ENCODE measurements at places on chromosomes 11 and 22.

DNA sequence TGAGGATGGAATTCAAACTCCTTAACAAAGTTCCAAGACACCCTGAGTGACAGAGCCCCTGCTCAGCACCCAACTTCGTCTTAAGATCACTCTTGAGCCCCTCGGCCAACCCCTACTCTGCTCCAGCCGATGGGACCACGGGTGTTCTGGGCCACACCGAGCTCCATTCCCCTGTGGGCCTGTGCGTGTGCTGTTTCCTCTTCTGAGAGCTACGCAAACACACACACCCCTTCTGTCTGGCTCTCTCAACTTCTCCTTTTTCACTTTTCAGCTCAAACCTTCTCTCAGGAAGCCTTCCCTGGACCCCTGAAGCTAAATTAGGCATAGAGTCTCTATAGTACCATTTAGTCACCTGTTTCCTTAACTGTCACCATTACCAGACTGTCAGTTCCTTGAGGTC, 37.5 kb upstream of the NNMT start:
- no peak for DNase-seq

DNA sequence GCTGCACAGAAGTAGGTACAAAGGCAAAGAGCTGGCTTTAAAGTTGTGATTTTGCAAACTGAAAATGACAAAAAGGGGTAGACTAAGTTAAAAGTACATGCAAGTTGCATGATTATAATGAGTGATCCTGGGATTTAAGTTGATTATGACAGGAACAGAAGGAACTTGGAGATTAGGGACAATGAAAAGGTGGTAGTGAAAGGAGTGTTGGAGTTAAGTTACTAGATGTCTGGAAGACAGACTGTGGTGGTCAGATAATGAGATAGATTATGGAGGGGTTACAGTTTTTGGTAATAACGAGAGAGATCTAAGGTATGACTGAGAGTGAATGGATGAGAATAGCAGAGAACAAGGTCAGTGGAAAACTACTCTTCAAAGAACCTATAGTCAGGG, 7.7 kb upstream of the TMEM9B start:
- no peak for DNase-seq

- DNase-seq = no peak
Observed at GRCh38 chr11:107953446-107953845, 25.2 kb downstream of the RAB39A start.

- no peak for DNase-seq
Observed at GRCh38 chr22:49664371-49664881, 163.2 kb downstream of the BRD1 start.

- no peak for DNase-seq
Observed at GRCh38 chr22:20920881-20921203, 3.6 kb downstream of the CRKL start.

GRCh38 chr11:12388173-12388572, 10.8 kb downstream of the PARVA start:
- DNase-seq = no peak

- no peak for DNase-seq
Observed at GRCh38 chr22:47245786-47246185, 483.3 kb downstream of the TBC1D22A start.

DNA sequence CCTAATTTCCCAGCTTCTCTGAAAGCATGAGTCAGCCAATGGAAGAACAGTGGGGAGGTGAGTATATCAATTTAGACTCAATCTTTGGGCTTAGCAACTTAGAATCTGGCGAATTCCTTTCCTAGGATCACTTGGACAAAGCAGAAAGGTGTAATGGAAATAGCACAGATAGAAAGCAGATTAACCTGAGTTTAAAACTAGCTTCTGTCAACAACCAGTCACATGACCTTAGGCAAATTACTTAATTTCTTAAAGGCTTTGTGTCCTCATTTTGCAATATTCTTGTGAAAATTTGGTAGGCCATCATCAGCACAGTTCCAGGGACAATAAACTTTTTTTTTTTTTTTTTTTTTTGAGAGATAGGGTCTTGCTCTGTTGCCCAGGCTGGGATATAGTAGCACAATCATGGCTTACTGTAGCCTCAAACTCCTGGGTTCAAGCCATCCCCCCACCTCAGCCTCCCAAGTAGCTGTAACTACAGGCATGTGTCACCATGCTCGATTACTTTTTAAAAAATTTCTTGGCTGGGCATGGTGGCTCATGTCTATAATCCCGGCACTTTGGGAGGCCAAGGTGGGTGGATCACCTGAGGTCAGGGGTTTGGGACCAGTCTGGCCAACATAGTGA, 40.8 kb upstream of the PCF11 start:
- no peak for DNase-seq

DNA sequence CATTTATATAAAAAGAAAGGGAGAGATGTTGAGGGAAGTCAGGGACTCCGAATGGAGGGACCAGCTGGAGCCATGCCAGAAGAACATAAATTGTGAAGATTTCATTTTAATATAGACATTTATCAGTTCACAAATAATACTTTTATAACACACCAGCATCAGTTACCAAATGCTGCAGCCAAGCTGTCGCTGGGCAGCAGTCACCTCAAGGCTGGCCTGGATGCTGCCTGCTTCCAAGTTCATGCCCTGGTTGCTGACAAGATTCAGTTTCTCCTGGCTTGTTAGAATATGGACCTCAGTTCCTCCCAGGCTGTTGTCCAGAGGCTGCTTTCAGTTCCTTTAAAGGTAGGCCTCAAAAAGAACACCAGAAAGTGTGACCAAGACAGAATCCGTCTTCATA, 30.8 kb upstream of the ALDH3B2 start:
- no peak for DNase-seq

- DNase-seq = no peak
Observed at GRCh38 chr11:123392844-123393243, 37.2 kb upstream of the GRAMD1B start.

DNA sequence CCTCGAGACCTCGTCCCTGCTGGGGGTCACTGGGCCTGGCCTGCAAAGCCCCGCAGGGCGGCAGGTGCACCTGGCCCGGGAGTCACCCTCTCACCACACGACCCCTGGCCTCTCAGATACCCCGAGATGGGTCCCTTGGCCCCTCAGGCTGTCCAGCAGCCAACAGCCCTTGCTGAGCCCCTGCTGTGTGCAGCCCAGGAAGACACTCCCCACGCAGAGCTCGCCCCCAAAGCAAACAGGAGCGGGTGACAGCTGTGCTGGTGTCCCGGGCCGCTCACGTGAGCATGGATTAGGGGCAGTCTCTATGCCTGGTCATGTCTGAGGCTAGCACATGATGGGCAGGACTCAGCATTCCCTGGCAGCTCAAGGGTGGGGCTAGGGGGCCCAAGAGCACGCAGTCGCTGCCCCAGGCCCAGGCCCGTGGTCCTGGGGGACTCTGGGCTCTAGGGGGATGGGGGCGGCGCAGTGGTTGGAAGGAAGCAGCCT, 31.3 kb downstream of the WNT7B start:
- no peak for DNase-seq

GRCh38 chr11:107493117-107493516, 35.5 kb upstream of the CWF19L2 start:
- DNase-seq = peak; percentile 20
